ENCODE measurements at places on chromosomes 13 and 19.

- no peak for DNase-seq
These were observed 220.7 kb downstream of the RFC3 start for GRCh38 chr13:34038541-34039068.

DNA sequence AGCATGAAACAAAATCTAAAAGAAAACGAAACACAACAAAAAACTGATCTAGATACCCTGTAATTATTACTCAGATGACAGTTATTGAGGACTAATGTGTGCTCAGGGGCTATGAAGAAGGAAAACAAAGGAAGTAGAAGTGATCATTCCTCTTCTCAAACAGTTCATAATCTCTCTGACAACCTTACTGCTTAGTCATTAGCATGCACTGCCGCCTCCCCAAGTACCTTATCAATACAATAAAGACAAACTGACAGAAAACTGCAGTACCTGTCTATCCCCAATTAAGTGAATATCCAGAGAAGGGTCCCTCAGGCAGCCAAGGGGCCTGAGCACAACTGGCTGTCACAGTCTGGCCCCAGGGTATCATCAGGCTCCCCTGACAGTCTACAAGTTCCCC is 22.0 kb upstream of the POU4F1 start:
- DNase-seq, result no peak

DNA sequence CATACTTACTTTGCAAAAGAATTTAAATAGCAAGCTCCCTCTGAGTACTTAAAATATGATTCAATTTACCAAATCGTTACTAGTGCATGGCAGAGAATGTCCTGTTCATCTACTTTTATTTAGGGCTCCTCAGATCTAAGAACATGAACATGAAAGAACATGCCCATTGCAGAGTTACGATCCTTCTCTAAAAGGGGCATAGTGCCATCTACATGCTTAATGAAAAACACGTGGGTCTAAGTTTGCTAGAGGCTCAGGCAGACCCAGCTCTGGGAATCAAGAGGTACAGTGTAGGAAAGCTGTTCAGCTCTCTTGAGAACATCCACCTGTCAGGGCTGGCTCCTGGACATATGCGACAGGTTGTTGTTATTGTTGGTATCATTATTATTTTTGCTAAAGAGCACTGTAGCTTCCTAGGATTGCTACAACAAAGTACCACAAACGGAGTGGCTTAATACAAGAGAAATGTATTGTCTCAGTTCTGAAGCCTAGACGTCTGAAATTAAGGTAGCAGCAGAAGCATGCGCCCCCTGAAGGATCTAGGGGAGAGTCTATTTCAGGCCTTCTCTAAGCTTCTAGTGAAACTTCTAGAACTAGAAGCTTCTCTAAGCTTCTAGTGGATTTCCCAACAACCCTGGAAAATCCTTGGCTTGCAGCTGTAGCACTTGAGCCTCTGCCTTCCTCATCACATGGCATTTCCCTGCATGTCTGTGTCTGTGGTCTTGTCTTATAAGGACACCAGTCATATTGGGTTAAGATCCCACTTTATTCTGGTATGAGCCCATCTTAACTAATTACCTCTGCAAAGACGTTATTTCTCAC is 133.9 kb downstream of the DCT start:
- DNase-seq, result no peak

- DNase-seq, result peak; percentile 26
These were observed at the start of gene CNOT3 for GRCh38 chr19:54137699-54138488. TSS of gene CNOT3 (plus strand) at chr19:54137762. CDS start at chr19:54142979, 5,217 bp downstream.

DNA sequence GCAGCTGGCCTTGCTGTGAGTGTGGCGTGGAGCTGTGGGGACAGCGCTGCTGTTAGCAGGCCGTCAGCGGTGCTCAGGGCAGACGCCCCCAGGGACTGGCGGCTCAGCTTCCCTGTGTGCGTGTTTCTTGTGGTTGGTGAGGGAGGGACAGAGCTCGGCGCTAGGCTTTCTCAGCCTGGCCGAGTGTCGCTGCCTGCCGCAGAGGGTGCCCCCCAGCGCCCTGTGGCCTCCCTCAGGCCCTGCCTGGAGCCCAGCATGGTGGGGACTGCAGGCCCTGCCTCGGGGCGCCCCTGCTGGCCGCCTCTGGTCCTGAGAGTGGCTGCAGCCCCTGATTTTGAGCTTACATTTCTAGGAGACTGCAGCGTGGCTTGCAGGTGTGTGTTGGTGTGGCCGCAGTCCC is 35.5 kb downstream of the DOT1L start:
- peak; percentile 29 for DNase-seq

GRCh38 chr19:34189917-34190425 is 17.7 kb downstream of the LSM14A start:
- no peak for DNase-seq

- DNase-seq, result no peak
These were observed 481.9 kb downstream of the GPC6 start for GRCh38 chr13:93708308-93709075.

DNA sequence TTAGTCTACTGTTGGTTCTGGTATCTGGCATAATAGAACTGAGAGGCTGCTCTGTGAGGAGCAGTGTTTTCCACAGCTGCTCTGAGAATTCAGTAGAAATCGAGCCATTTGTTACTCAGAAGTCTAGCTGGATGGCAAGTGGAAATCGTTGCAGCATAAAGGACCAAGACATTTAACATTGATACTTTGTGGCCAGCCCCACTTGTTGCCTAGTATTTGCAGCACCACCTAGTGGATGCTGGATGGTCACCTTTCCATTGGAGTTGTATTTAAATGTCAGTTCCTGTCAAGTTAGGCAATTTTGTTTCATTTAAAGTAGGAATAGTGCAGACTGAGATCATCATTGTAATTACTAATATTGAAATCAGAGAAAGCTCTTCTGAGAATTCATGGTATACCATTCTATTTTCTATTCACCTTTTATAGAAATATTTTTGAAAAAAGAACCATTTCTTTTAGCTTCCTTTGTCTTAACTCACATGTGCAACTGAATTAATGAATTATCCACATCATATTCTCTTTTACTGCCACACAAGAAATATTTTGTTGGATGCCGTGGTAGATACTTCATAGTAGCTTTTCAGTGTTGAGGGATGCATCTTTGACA is 64.6 kb downstream of the PDS5B start:
- DNase-seq, result peak; percentile 53

GRCh38 chr19:51421229-51422052 is 4.0 kb upstream of the SIGLEC10 start:
- DNase-seq, result no peak
